ENCODE measurements at places on chromosomes 7 and 10.

DNA sequence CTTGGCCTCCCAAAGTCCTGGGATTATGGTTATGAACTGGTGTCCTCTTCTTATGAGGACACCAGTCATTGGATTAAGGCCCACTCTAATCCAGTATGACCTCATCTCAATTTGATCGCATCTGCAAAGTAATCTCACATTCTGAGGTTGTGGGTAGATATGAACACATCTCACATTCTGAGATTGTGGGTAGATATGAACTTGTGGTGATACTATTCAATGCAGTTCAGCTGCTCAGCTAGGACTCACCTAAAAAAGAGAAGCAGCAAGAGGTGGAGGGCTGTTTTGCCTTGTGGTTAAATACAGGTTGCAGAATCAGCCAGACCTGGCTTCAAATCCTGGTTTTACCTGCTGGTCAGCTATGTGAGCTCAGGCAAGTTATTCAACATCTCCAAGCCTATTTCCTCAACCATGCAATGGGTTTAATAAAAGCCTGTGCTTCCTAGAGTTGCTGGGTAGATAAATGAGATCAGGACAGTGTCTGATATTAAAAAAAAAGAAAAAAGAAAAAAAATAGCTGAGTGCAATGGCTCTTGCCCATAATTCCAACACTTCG lies 8.5 kb upstream of the BAG3 start:
- no peak for DNase-seq

DNA sequence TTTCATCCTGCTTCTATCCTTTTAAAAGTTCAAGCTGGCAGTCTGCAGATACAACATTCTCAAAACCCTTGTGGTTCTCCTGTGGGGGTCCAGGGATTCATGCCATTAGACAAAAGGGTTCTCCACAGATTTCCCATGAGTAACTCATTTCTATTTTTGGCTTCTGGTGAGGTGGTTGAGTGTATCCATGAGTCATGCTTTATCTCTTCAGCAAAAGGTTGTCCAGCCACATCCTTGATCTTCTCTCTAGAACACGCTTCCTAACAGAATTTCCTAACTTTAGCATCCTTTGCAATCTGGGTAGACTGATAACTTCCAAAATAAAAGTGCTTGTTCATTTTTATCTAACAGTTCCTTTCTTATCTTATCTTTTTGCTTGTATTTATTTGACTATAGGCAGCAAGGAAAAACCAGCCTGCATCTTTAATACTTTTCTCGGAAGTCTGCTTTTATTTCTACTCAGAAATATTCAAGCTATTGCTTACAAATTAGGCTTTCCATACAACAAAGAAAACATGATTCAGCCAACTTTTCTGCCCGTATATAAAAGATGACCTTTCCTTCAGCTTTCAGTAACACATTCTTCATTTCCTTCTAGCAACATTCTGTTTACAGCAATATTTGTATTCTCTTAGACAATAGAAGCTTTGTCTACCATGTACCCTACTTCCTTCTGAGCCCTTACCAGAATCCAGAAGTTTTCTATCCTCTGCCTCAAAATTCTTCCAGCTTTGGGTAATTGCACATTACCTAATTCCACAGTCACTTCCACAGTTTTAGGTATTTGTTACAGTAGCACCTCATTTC lies 79.3 kb upstream of the IL6 start:
- DNase-seq, result peak; percentile 20

GRCh38 chr10:132148261-132149251 lies 38.2 kb upstream of the DPYSL4 start:
- DNase-seq, result no peak

DNA sequence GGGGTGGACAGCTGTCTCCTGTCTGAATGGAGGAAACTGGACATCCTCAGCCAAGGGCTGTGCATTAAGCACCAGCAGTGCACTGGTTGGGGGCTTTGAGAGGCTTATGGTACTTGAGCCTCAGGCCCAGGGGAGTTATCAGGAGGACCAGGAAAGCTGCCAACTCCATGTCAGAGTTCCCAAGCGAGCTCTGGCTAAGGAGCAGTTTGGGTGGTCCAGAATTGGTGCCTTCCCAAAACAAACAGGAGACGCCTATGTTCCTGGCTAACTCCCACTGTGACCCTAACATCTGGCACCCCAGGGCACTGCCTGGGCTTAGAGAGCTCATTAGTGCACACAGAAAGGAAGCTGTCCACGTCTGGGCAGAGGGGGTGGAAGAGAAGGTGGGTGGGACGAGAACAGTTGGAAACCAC lies 408.6 kb upstream of the NPVF start:
- no peak for DNase-seq

- no peak for DNase-seq
These were observed 523.2 kb downstream of the GATA3 start for GRCh38 chr10:8577686-8578085.

Measured in RKO (cell line).